ENCODE measurements at places on chromosomes 5 and 9.

DNA sequence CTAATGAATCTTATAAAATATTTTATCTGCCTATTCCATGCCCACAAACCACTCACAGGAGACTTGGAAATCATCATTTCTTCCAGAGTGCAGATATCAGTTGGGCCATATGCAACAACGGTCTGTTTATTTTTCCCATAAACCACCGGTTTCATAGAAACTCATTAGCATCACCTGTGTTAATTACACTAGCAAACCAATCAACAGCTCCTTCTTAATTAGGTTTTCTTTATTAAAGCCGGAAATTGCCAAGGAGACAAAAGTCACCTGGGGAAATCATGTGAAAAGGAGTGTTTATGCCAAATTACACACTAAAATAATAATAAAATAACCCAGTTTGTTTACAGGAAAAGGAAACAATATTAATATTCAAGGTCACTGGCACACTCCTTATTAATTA, 129.6 kb downstream of the EBF1 start:
- DNase-seq: no peak

DNA sequence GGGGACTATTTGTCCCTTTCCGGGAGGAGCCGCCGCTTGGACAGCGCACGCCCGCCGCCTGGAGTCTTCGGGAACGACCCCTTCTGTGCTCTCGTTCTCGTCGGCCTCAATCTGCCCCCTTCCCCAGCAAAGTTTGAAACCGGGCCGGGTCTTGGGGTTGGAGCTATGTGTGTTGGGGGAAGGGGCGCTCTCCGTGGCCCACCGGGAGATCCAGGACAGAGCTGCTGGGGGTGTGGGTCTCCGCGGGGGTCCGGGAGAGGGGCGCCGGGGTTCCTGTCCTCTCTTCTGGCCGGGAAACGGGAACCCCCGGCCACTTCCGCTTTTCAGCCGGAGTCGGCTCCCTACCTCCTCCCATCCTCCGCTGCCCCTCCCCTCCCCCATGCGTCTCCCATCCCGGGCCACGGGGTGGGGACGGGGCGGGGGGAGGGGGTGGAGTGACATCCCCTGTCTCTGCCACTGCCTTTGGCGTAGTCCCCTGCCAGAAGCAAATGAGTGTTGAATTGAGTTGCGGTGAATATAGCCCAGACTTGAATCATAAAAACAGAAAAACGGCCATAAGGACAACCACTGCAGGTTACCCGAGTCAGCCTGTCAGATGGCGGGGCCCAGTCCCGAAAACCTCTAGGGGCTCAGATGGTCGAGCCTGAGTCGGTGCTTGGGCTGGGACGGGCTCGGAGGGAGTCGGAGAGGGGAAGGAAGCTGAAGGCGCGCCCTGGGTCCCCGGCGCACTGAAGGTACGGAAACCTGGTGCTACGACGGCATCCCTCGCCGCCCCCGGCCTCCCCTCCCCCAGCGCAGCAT, 1.1 kb downstream of the CPLX2 start:
- no peak for DNase-seq

DNA sequence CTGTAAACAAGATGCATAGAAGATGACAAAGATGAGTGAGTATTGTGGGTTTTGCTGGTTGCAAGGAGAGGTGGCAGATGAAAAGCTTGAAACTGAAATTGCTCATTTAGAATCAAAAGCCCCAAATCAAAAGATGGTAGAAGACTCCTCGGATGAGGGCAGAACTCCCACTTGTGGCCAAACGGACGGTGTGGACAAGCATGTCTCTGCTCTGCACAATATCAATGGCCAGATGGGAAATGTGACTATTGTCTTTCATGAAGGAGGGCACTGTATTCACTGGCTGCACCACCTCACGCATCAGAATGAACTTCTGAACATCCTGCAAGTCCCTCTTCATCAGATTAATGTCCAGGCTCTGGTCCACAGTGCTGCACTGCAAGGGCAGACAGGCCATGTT, 541.7 kb downstream of the MTRR start:
- DNase-seq: no peak

DNA sequence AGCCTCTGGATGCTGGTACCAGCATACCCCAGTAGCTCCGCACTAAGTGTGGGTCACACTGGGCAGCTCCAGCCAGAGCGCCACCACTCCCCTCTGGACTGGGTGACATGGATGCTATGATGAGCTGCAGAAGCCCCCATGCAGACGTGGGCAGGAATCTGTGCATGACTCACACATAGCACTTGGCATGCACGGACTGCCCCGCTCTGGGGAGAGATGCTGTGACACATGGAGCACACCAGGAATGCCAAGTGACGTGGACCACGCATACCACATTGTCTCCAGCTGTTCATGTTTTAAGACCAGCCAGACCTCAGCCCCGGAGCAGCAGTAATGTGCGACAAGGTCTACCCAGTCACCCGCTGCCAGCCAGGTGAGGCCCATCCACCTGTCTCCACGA, 64.1 kb downstream of the SEMA4D start:
- DNase-seq: peak; percentile 20

DNA sequence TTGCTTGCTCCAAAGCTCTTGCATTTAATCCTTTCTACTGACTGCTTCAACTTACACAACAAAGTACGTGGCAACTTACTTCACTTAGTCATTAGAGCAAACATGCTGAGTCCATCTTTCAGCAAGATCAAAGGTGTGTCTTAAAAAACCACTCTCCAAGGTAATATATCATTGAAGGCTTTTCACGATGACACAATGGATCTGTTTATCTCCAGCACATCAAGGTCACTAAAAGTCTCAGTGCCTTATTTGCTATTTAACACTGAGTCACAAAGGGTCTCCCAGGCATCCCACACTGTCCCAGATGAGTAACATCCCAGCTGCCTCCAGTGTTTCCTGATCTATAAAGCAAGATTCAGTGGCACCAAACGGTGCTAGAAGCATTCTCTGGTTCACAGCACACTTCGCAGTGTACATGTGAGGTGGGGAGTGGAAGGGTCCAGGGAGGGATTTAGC, 3.7 kb upstream of the CLK4 start:
- peak; percentile 16 for DNase-seq

DNA sequence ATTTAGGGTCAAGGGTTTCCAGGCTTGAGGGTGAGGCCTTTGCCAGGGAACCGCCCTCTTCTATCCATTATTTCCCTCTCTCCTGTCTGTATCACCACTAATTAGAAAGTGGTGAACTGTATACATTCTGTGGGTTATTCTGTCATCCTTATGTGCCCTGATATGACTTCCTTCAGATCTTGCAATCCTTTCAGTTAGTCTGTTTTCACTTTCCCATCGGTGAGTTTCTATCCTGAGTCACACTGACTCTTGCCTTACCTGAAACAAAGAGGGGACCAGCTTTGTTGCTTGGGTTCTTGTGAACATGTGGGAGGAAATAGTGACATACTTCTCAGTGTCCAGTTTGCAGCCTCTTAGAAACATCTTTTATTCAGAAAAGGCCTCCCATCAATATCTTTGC, 205.4 kb upstream of the GHR start:
- DNase-seq: no peak

DNA sequence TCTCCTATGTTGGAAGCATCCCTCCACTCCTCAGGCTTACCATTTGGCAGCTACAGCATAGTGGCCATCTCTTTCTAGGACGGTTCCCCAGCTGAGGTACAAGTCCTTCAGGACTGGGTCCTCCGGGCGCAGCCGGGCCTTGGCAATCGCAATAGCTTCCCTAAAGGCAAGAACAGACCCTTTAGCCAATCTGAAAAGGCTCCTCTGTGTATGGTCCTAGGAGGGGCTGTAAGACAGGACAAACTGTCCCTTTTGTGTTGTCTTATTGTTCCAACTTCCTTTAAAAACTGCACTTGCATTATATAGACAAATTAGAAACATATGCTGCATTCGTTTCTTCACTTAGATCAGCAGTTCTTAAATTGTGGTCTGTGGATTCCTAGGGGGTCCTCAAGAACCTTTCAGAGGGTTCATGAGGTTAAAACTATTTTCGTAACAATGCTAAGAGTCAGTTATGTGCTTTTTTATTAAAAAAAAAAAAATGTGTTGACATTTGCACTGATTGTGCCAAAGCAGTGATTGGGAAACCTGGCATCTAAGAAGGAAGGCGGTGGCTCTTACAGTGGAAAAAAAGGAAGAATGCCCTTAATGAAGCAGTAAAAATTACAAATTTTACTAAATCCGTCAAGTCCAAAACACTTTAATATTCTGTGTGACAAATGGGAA, 38.7 kb downstream of the GEMIN5 start:
- DNase-seq: no peak

- DNase-seq: no peak
These were observed 32.4 kb downstream of the WHRN start for GRCh38 chr9:114472765-114473446.

- DNase-seq: no peak
These were observed 379.0 kb upstream of the NUDT12 start for GRCh38 chr5:103941596-103941995.

DNA sequence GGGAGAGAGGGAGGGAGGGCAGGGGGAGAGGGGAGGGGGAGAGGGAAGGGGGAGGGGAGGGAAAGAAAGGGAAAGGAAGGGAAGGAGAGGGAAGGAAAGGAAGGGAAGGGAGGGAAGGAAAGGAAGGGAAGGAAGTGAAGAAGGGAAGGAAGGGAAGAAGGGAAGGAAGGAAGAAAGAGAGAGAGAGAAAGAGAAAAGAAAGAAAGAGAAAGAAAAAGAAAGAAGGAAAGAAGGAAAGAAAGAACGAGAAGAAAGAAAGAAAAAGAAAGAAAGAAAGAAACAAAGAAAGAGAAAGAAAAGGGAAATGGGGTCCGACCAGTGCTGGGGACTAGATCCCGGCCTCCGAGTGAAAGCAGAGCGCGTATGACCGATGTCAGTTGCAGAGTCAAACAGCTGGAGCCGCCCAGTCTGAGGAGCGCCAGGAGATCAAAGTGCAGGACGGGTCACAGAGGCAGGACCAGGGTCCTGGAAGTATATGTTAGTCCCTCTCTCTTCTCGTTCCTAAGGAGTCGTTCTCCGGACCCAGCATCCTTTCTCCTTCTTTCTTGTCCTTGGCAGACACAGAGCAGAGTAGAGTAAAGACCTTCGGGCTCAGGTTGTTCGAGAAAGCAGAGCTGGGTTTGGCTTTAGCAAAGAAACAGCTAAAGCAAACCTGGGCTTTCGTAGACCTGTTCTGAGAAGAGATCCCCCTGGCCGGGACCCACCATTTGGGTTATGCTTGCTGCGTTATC, 305.4 kb upstream of the MSX2 start:
- DNase-seq: no peak

GRCh38 chr5:50653946-50654345, 12.5 kb upstream of the PARP8 start:
- no peak for DNase-seq

- no peak for DNase-seq
These were observed 34.0 kb downstream of the ZNF618 start for GRCh38 chr9:113910036-113910639.

- DNase-seq: no peak
These were observed 311.4 kb upstream of the RIOK2 start for GRCh38 chr5:97494465-97494864.

GRCh38 chr9:7536310-7536939, 263.2 kb downstream of the DMAC1 start:
- DNase-seq: no peak

- peak; percentile 39 for DNase-seq
These were observed 171.2 kb downstream of the DOCK8 start for GRCh38 chr9:385818-386398.

DNA sequence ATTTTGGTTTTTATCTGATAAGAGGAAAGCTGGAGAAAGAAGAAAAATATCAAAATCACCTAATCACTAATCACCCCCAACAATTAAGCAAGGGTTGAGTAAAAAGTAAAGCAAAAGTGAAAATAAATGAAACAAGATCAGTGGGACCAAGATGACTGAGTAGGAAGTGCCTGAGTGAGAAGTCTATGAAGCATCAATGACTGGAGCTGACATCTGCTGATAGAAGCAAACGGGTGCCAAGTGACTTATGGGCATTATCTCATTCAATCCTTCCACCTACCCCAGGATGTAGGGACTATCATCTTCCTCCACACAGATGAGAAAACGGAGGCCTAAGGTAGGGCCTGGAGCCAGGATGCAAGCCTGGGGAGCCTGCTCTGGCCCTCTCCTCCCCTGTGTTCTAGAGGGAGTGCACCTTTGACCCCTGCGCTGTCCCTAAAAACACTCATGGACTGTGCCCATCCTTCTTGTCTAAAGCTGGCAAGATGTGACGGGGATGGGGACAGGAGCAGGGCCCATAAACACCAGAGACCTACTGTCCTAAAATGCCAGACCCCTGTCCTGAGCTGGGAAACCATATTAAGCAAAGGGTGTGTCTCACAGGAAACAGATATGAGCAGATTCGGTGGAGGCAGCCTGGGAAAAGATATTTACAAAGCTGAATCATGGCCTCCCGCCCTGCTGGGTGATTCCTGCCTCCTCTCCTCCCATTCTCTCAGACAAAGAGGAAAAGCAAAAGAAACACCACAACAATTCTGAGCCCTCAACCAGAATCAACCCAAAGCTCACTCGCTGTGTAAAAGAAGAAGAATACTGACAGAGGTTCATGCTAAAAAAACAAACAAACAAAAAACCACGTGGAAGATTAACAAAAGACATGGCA, 116.0 kb downstream of the AUH start:
- no peak for DNase-seq

GRCh38 chr9:117796681-117797080, 92.5 kb downstream of the TLR4 start:
- DNase-seq: peak; percentile 30

DNA sequence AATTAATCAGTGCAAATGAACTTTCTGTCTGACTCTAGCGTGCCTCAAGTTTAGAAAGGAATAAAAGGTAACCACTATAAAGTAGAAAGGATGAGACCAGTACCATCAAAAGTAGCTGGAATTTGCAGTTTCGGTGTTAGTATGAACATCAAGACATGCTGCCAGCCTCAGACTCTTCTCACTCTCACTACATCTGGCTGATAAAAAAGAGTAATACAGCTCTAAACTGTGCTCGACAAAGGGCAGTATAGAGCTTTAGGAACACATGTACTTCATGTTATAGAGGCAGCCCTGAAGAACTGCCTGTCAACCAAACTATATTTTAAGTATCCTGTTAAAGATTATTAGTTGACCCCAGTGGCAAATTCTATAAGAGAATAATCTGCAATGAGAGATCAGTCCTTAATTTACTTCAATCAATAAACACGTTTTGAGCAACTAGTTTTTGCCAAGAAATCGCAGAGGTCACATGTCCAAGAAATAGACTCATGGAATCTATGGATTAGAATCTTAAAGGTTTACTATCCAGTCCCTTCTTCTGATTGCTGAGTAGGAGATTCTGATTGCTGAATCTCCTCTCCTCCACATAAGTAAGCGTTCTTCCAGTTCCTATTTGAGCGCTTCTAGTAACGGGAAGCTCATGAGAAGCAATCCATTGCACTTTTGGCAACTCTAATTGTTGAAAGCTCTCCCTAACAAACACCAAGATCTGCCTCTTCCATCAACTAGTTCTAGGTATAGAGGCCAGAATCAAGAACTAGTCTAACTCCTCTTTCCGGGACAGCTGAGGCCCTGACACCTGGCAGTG, 941 bp downstream of the XPA start:
- peak; percentile 9 for DNase-seq
